ENCODE measurements at places on chromosomes 5 and 9.

GRCh38 chr5:65423623-65424022, 58.1 kb downstream of the ADAMTS6 start:
- no peak for DNase-seq

DNA sequence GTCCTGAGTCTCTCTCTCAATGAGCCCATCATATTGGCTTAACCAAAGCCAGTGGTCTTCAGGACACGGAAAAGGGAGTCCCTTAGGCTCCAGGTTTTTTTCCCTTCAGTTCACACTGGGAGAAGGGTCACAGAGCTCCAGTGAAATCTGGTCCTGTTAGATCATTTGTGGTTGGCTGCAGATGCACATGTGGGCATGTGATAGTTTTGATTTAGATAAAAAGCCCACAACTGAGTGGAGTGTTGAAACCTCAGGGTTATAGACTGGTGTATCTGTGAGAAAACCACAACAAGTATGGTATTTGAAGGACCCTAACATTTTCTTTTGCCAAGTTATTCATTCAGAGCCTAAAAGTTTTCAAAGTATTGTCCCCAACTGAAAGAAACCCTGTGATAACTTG, 46.7 kb downstream of the PRLR start:
- DNase-seq: no peak

DNA sequence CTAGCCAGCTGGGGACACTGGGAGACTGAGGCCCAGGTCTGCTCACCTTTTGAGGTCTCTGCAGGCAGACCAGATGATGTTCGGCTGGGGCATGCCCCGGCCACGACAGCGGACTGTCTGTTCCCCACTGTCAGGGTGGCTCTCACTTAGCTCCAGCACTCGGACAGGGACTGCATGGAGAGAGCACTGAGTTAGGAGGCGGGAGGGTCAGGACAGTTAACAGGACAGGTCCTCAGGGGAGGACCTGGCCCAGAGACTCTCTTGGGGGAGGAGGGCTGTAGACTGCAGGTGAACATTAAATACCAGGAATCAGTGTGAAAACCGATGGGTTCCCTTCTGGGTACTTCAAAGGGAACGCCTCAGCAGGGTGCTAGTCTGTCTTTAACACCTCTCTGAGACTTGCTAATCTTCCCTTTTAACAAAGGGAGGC, 25.1 kb downstream of the PDGFRB start:
- no peak for DNase-seq

DNA sequence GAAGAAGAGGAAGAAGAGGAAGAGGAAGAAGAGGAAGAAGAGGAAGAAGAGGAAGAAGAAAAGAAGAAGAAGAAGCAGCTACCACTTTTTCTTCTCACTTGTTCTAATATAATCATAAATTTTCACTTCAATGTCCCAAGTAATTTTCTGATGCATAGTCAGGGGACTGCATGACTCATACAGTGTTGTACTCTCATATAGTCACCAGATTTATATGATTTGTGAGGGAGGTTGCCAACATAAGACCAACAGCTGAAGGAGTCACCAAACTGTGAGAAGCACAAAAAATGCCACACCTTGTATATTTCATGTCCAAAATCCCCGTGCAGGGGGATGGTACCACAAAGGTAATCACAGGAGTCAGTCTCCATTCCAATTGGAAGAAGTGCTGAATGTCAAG, 32.7 kb upstream of the DMRTA1 start:
- DNase-seq: peak; percentile 5

DNA sequence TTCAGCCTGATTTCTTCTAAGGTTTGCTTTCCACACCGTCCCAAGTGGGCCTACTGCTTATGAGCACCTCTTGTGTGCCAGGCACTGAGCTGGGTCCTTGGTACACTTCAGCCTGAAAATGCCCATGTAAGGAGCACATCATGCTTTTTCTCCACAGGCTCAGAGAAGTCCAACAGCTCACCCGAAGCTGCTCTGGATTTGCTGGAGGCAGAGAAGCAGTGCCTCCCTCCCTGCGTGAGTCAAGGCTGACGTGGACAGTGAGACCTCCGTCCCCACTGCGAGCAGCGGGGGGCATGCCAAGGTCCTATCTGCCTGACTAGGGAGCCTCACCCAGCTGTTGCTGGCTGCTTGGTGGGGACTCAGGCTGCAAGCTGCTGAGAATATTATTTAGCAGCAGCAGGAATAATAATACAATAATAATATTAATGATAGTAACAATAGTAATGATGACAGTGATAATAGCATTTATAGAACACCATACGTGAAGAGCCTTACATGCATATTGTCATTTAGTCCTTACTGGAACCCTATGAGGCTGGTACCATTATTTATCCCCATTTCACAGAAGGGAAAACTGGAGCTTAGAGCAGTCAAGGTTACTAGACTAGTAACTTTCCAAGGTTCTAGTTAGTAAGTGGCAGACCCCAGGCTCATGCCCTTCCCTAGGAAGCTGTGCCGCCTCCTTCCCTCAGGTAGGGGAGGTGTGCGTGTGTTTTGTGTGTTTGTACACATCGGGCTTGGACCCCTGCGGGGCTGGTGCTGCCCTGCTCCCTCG, 194.8 kb downstream of the HSPA4 start:
- DNase-seq: no peak

- DNase-seq: no peak
Observed at GRCh38 chr5:115801152-115801551, 15.3 kb downstream of the CDO1 start.

GRCh38 chr5:168114444-168115017, 176.9 kb upstream of the WWC1 start:
- peak; percentile 69 for DNase-seq

DNA sequence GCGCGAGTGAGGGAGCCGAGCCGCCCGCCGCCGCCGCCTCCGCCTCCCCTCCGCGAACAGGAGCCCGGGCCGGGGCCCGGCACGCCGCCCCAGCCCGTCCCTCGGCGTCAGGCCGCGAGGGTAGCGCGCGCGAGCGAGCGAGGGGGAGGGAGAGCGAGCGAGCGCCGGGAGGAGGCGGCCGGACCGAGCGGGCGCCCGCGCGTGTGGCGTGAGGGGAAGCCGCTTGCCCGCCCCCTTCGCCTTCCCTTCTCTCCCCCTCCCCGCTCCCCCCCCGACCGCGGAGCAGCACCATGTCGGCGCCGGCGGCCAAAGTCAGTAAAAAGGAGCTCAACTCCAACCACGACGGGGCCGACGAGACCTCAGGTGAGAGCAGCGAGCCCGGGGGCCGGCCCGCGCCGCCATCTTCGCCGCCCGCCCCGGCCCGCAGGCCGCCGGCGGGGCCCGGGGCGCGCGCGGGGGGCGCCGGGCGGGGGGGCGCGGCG, 312 bp downstream of the SET start:
- no peak for DNase-seq

DNA sequence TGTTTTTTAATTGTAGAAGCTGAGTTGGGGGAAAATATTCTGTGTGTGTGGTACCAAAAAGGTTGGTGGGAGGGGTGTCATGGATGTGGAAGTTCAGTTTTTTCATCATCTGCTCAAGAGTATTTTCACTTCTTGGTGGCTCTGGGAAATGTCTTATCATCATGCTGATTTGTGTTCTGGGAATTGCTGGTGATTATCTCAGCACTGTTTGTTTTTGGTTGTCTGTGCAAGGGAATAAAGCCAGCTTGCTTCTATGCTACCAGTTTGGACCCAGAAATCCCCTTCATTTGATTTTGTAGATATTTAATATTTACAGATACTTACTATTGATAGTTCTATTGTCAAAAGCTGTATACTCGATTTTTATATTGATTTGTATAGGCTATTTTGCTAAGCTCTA, 2289.7 kb downstream of the MAT2B start:
- no peak for DNase-seq

GRCh38 chr5:58851153-58851552, 268.3 kb downstream of the RAB3C start:
- no peak for DNase-seq

GRCh38 chr5:148815578-148815977, 10.8 kb upstream of the ADRB2 start:
- no peak for DNase-seq

- DNase-seq: no peak
Observed at GRCh38 chr9:15153961-15154360, 153.1 kb downstream of the TTC39B start.

DNA sequence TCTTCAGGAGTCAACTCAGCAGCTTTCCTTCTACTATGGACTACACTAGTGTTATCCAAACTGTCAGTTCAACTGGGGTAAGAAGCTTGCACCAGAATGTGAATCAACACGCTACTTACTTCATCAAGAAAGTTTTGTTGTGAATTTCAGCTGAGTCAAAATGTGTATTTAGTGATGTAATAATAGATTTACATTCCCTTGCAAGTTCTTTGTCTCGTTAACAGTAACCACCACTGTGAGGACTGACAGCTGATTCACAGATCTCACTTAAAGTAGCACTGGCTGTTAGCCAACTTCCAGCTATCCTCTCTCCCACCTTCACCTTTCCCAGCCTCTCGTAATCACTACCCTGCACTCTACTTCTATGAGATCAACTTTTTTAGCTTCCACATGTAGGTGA, 445.3 kb downstream of the NTRK2 start:
- DNase-seq: no peak

DNA sequence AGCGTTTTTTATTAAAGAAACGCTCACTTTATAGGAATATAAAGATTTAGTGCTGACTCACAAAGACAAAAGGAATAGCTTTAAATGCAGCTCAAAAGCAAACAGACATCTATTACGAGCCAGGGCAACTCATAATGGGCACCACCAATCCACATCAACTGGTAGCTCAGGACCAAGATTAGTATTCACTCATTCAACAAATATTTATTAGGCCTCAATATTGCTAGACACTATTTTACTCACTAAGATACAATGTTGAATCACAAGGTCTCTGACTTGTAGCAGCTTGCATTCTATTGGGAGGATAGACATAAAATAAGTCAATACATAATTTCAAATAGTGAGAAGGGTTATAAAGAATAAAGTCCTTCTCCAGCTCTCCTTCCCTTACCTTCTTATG, 8.0 kb upstream of the MAN2A1 start:
- DNase-seq: no peak

- DNase-seq: no peak
Observed at GRCh38 chr5:134005417-134006061, 764 bp upstream of the VDAC1 start.

DNA sequence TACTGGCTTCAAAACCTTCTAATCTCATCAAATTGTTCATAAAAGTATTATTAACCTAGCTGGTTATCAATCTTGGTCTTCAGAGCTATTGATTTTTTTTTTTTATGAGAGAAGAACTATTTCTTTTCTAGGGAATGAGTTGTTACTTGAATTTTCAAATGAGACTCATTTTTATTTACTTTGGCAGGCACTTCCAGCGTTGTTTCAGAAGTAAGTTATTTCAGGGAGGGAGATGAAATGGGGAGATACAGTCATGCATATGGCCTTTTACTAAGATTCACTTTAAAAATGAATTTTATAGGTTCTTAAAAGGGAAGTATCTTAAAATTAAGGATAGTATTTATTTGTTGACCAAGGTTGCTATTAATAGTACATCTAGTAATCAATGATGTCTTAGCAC, 129.6 kb downstream of the IZUMO3 start:
- DNase-seq: no peak

DNA sequence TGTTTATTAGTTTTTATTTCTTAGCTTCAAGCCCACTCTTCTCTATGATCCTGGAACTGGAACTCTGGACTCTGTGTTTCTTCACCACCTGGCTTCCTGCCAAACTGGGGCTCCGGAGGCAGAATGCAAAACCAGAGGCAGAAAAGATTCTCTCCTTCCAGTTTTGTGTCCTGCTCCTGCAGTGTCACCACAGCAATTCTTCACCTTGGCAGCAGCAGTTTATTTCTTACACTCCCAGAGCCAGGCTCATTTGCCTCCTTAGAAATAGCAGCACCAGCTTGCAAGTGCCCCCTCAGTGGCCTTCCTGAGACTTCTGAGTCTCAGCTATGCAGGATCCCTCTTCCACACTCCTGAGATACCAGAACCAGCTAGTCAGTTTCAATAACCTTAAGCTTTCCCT, 26.7 kb upstream of the CAMK4 start:
- DNase-seq: no peak

GRCh38 chr9:104835161-104835560, 71.2 kb downstream of the NIPSNAP3B start:
- DNase-seq: no peak

DNA sequence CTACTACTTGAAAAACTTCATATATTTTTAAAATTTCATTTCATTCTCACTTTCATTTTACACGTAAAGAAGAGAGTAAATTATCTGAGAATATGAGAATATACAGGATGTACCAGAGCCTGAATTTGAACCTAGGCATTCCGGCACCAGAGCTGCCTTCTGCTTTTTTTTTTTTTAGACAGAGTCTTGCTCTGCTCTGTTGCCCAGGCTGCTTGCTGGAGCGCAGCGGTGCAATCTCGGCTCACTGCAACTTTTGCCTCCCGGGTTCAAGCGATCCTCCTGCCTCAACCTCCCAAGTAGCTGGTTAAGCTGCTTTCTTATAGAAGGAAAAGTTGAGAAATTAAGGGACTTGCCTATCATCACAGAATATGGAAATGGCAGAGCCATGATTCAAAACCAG, 540.1 kb downstream of the EBF1 start:
- DNase-seq: no peak

GRCh38 chr5:43231977-43232376, 40.0 kb downstream of the NIM1K start:
- no peak for DNase-seq

- DNase-seq: no peak
Observed at GRCh38 chr5:158570502-158570901, 529.2 kb downstream of the EBF1 start.

DNA sequence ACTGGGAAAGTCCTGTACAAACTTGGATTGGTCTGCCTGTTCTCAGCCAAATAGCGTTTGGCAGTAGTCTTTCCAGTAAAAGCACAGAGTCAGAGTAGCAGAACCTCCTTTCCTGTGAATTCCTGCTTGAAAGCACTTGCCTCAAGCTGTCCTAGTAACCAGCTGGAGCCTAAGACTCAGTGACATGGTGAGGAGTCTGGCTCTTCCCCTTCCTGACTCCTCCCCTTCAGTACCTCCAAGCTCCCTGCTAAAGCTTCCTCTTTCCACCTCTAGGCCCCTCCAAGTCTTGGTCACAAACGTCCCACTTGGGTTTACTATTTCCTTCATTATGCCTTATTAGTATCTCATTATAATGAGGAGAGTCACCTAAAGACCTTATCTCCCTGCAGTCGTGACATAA, 21.4 kb upstream of the FAM81B start:
- no peak for DNase-seq

DNA sequence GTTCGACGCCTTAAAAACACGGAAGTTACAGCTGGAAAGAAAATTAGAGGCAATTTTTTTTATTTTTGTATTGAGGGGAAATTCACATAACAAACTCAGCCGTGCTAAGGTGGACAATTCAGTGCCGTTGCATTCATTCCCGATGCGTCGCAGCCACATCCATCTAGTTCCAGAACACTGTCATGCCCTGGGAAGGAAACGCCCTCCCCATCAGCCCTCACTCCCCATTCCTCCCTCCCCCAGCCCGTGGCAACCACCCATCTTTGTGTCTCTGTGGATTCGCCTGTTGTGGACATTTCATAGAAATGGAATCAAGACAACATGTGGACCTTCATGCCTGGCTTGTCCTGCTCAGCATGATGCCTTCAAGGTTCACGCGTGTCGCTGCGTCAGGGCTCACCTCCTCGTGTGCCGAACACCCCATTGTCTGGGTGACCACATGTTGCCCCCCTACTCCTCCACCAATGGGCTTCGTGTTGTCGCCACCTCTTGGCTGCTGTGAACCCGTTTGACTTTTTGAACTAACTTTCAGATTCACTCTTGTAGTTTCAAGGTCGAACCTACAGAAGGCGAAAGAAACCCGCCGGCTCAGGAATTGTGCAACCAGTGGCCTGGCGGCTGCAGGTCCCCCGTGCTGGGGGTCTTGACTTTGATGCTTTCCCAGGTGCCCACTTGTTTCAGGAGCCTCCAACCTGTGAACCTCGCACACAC, 17.4 kb upstream of the CAMSAP1 start:
- DNase-seq: no peak
